ENCODE measurements at places on chromosomes 6 and 20.

DNA sequence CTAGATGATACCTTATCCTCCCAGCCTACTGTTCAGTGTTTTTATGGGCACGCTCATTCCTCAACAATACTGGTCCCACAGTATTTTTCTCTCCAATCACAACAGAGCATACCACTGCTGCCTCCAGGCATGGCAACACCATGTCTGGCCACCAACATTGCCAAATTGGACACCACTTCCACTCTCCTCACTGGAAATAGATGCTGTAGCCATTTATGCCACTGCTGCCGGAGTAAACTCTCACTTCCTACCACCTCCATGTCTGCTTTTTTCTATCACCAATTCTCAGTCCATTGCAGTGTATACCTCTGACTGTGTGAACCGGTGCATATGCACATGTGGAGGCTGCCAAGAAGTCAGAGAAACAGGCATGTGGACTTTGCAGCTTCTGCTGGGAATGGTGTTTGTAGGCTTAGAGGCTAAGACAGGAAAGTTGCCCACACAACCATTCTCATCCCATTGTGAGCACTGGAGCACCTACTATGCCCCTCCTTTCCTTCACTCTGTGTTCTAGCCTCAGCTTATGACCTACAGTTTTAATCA is 14.4 kb downstream of the PI3 start:
- no peak for ATAC-seq

- ATAC-seq: no peak
These were observed 58.9 kb downstream of the UST start for GRCh38 chr6:148805777-148806176.

GRCh38 chr20:44154521-44155001 is 32.4 kb downstream of the JPH2 start:
- peak; percentile 50 for ATAC-seq

GRCh38 chr6:132814716-132815570 is 574 bp downstream of the RPS12 start:
- ATAC-seq: peak; percentile 2

GRCh38 chr6:128572294-128572693 is 51.9 kb upstream of the PTPRK start:
- ATAC-seq: no peak

- no peak for ATAC-seq
These were observed 129.0 kb downstream of the PHACTR3 start for GRCh38 chr20:59733351-59733750.

DNA sequence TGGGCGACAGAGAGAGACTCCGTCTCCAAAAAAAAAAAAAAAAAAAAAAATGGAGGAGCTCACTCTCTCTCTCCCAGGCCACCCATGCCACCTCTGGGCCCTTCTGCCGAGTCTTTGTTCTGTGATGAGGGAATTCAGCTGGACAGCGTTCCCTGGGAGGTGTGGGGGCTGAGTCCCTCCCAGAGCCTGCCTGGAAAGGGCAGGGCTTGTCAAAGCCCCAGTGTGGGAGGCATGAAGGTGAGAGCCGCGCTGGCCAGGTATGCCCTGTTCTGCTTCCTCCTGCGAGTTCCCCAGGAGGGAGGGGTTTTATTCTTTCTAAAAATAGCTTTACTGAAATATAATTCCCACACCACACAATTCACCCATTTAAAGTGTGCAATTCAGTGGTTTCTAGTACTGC is 69.6 kb downstream of the TMEM242 start:
- no peak for ATAC-seq

DNA sequence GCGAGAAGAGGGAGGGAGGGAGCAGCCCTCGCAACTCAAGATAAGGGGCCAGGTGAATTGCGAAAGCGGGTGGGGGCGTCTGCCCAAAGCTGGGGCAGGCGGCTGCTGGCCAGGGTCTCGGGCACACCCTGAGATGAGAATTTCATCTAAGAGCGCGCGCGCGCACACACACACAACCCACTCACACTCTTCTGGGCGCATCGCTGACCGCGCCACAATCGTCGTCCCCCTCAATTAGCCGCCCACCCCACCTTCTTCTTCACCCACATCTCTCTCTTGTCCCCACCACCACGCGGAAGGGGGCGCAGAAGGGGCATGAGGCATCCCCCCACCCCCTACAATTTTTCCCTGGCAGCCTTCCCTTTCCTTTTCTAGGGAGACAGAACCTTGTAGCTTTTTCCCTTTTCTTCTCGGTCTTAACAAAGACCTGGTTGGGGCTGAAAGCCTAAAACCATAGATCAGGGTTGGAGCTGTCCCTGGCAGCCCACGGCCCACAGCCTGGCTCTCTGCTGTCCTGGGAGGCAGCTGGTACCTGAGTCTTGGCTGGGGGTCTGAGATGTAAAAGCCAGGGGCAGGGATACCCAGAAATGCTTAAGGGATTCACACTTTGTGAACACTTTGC is 737 bp upstream of the PTPRT start:
- no peak for ATAC-seq

- ATAC-seq: no peak
These were observed 7.8 kb downstream of the OLIG3 start for GRCh38 chr6:137486416-137486815.

GRCh38 chr6:129744201-129744879 is 34.4 kb upstream of the ARHGAP18 start:
- peak; percentile 89 for ATAC-seq

- ATAC-seq: no peak
These were observed 559.4 kb upstream of the AGPAT4 start for GRCh38 chr6:161833099-161833860.

All from SK-N-SH treated with all-trans-retinoic acid at 6 μM for 48 hours (cell line).